ENCODE measurements at places on chromosomes 7 and 10.

DNA sequence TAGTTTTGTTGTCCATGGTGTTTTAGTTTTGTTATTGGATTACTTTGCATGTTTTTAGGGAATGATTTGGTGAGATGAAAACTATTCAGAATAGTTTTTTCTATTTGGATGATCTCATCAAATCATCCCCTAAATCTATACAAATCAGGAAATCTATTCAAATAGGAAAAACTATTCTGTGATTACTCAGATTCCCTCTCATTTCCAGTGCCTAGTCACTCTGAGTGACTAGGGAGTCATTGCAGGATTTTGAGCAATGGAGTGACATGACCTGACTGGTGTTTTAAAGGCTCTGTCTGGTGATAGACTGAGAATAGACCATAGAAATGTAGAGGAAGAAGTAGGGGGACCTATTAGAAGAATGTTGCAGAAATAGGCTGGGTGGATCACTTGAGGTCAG, 72.4 kb downstream of the TPST1 start:
- no peak for DNase-seq

- no peak for DNase-seq
Observed at GRCh38 chr10:44416021-44416771, 31.3 kb upstream of the CXCL12 start.

DNA sequence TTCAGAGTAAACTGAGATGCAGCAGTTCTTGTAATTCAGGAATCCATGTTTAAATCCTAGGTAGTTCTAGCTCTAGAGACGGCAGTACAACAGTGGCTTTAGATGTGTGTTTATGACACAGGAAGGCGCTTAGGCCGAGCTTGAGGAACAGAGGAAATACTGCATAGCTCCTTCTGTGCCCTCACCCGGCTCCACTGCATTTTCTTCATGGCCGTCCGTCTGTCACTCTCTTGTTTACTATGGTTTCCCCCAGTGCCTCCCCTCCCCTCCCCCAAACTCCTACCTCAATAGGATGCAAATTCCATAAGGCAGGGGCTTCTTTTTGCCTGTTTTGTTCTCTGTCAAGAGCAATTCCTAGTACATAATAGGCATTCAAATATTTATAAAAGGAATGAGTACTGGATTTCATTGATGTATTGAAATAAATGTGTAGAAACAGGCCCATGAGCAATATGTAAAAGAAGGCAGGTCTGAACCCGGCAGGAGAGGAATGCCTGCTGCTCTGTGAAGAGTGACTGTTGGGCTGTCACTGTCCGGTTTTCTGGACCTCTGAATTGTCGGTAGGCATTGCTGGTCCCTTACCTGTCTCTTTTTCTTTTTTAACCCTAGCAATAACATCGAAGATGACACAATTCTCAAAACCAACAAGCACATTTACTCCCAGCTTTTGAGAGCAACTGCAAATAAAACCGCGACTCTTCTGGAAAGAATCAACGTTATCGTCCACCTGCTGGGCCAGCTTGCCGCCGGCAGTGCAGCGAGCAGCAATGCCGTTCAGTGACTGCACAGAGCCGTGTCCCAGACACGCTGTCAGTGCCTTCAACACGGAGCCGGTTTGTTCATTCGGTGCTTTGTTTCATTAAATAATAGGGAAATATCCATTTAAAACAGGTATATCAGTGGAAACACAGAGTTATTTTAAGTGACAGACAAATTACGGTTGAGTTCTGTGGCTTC, 12.7 kb downstream of the MMP21 start:
- no peak for DNase-seq

DNA sequence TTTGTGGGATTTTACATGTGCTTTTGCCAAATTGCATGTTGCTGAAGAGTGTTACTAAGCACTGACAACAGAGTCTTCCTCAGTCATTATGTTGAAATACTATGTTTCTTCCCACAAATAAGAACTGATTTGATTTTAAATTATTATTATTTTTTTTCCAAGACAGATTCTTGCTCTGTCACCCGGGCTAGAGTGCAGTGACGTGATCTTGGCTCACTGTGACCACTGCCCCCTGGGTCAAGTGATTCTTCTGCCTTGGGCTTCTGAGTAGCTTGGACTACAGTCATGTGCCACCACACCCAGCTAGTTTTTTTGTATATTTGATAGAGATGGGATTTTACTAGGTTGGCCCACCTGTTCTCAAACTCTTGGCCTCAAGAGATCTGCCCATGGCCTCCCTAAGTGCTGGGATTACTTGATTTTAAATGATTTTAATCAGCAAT, 42.3 kb downstream of the MINPP1 start:
- DNase-seq = no peak

GRCh38 chr10:131786756-131787605, 113.8 kb upstream of the PPP2R2D start:
- DNase-seq = no peak

GRCh38 chr7:143046426-143046851, 5.7 kb upstream of the OR6V1 start:
- DNase-seq = peak; percentile 3

GRCh38 chr7:9091282-9091681, 657.9 kb downstream of the NXPH1 start:
- DNase-seq = no peak

GRCh38 chr10:73095481-73096021, 1.1 kb downstream of the P4HA1 start:
- no peak for DNase-seq

- no peak for DNase-seq
Observed at GRCh38 chr7:2830609-2831376, 13.3 kb downstream of the GNA12 start.

DNA sequence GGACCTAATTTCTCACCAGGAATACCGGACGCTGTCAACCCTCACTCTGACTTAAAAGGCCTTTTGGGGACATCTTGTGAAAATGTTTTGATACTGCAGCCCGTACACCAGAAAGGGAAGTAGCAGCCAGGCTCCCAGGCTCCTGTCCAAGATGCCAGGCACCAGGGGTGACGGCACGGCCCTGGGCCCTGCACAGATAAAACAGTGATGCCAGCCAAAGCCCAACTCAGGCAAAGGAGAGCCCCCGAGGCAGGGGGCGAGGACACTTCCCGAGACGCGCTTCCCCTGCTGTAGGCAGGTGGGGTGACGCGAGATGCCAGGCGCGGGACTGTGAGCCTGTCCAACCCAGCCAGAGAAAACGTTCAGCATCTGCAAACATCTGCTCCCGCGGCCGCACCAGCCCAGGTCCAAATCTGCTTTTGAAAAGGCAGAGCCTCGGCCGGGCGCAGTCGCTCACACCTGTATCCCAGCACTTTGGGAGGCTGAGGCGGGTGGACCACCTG, 15.7 kb downstream of the ZFAND2A start:
- DNase-seq = no peak

DNA sequence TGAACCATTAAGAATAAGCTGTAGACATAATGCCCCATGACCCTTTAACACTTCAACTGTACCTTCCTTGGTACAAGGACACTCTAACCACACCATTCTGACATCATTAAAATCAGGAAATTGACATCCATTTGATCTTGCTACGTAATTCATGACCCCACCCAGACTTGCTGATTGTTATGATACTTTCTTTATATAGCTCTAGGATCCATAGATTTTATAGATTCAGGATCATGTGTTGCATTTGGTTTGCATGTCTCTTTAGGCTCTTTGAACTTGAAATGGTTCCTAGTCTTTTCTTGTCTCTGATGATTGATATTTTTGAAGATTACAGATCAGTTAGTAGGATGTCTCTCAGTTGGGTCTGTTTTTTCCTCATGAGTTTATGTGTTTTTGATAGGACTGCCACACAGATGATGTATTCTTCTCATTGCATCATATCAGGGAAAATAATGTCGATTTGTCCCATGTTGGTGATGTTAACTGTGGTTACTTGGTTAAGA, 13.5 kb downstream of the CCM2 start:
- no peak for DNase-seq

- no peak for DNase-seq
Observed at GRCh38 chr10:113071446-113071845, 121.4 kb downstream of the TCF7L2 start.
